COLO829 (cell line): ENCODE measurements at places on chromosomes 6 and 20.
A peak's percentile ranks its signal among the peaks of the same experiment; 100 is the strongest.

- DNase-seq: peak; percentile 58
Observed at GRCh38 chr6:71012866-71013469, 56.1 kb upstream of the B3GAT2 start.

DNA sequence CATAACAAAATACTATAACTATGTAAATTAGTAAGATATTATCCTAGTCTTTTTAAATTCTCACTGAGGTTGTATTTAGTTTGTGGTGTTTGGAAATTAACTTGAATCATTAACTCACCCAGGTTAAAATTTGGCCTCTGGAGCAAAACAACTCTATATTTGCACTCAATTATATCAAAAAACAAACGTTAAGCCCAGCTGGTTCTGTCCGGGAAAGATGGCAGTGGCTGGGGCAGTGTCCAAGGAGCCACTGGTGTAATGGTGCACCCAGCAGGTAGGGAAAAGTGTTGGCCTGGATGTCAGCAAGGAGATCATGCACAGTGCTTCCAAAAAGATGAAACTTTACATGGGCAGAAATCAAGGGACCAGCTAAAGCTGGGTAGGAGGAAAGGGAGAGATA is 285.3 kb upstream of the CITED2 start:
- no peak for DNase-seq

DNA sequence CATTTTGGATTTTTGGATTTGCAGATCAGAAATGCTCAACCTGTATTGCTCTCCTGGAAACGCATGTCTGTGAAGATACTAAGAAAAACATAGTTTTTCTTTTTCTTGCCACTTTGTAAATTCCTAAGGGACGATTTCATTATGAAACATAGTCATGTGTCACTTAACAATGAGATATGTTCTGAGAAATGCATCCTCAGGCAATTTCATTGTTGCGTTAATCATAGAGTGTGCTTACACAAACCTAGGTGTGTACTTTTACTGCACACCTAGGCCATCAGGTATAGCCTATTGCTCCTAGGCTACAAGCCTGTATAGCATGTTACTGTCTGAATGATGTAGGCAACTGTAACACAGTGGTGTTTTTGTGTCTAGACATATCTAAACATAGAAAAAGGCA is 13.4 kb upstream of the THEMIS start:
- DNase-seq: no peak

- no peak for DNase-seq
Observed at GRCh38 chr20:15823718-15824117, 749.5 kb downstream of the KIF16B start.

GRCh38 chr6:142933701-142934100 is 11.3 kb downstream of the HIVEP2 start:
- no peak for DNase-seq
